T-cell (primary cell): ENCODE measurements at places on chromosomes 4 and X. TPM values are rescaled to one million over a fixed set of nuclear protein-coding genes. Genes with fewer than 3 reads are reported as not detected.

Gene SSX4
- not detected for total RNA-seq

Gene SSX1
- total RNA-seq, result not detected

Gene CXCL3
- not detected for total RNA-seq

Gene ARHGAP4
- 468 TPM for total RNA-seq

Gene TLL1
- not detected for total RNA-seq

Gene CAPN6
- total RNA-seq, result not detected

Gene ERVMER34-1
- total RNA-seq, result not detected

Gene ANOS1
- not detected for total RNA-seq

Gene CXorf65
- total RNA-seq, result 55.8 TPM

Gene SPANXB1
- not detected for total RNA-seq

Gene STOX2
- total RNA-seq, result not detected

Gene SLC10A4
- total RNA-seq, result not detected
